Placental epithelial cell (primary cell): ENCODE measurements at places on chromosomes 11 and 22. TPM values are rescaled to one million over a fixed set of nuclear protein-coding genes. Genes with fewer than 3 reads are reported as not detected.

Gene TRPT1
- 31.4 and 36.7 TPM in 2 replicates for total RNA-seq

Gene IFT27
- total RNA-seq = 8.2 and 14.0 TPM in 2 replicates

Gene NLRP14
- total RNA-seq = under 0.01 TPM in 1 of 2 replicates, not detected in the other

Gene GGT5
- 30.5 and 42.0 TPM in 2 replicates for total RNA-seq

Gene TRIM51
- not detected in 2 replicates for total RNA-seq

Gene PANX2
- total RNA-seq = under 0.01 and 0.22 TPM in 2 replicates

Gene WT1
- total RNA-seq = under 0.01 TPM in 1 of 2 replicates, not detected in the other

Gene TRIM29
- total RNA-seq = 90.3 and 326 TPM in 2 replicates

Gene TRIM6
- 26.7 and 70.5 TPM in 2 replicates for total RNA-seq

Gene CDKN1C
- 139 and 259 TPM in 2 replicates for total RNA-seq

Gene SFI1
- total RNA-seq = 8.2 and 12.6 TPM in 2 replicates

Gene CD3G
- total RNA-seq = not detected in 2 replicates

Gene MAPK8IP2
- 0.39 and 0.54 TPM in 2 replicates for total RNA-seq

Gene SLC29A2
- total RNA-seq = 0.39 and 0.76 TPM in 2 replicates

Gene SEPTIN3
- total RNA-seq = under 0.01 TPM in 1 of 2 replicates, not detected in the other
